ENCODE measurements at places on chromosomes 16 and 17.

DNA sequence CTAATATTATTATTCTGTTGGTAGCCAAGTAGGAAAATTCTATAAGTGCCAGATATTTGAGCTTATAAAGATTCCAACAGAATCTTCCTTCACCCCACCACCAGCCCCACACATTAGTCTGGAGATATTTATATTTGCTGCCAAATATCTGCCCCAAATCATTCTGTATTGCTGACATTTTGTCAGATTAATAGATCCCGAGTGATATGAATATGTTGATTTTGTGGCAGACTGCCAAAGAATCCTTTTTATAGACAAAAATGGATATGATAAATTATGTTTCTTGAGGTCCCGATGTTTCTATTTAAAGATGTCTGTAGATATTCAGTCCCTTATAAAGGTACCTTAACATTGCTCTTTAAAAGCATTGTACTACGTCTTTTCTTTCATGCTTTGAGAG is 162.2 kb upstream of the KCNJ16 start:
- no peak for DNase-seq

- DNase-seq = no peak
Measured at GRCh38 chr16:75065521-75066149, 50.9 kb downstream of the LDHD start.

DNA sequence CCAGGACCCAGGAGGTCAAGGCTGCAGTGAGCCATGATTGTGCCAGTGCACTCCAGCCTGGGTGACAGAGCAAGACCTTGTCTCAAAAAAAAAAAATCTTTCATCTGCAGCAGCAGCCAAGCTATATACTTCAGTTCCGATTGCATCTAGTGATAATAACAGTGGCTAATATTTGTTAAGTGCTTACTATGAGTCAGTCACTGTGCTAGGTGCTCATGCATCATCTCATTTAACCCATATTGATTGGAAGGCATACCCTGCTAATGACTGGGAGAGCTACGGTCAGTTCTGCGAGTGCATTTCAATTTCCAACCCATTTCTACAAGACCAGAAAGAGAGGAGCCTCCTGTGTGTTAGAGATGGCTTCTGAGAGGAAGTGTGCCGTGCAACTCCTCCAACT is 7.7 kb upstream of the TUBG2 start:
- no peak for DNase-seq

- no peak for DNase-seq
Measured at GRCh38 chr16:18788828-18789514, 1.2 kb downstream of the RPS15A start.

DNA sequence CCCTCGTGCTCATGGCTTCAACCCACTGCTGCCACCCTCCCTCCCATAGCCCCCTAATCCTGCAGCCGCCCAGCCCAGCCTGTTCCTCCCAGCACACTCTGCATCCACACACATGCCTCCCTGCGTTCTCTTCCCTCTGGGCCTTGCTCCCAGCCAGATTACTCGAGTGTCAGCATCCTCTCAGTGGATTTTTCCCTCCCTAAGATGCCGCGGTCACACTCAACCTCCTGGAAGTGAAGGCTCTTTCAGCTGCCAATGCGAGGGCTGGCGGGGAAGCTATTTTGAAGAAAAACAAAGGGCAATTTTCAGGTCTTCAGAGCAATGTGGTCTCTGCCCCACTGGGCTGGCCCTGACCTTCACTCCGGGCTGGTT is 23.2 kb upstream of the CACNG5 start:
- no peak for DNase-seq

DNA sequence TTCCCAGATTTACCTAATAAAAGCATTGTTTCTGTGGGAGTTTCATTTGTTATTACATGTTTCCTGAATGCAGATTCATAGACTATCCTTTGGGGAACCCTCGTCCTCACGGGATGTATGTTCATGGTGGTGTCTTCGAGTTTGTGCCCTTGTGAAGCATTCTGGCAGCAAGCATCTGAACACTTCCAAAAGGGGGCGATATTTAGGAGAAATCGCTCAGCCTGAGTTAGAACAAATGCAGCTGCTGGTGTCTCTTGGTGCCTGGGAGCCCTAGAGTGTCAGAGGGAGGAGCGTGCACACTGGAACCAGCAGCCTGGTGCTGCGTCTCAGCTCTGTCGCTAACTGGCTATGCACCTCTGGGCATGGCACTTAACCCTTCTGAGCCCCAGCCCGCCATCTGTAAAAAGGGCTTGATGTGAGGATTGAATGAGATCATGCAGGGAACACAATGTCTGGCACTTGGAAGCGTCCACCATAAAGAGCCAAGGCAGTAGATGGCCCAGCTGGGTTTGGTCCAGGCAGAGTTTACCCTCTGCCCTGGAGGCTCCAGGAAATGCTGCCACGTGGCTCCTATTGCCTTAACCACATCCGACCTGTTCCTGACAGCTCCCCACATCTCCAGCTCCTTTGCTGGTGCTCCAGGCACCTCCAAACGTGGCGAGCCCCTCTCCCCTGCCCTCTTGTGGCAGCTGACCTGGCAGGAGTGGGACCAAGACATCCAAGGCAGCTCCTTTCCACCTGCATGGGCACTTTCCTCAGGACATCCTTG is 25.0 kb upstream of the C16orf78 start:
- no peak for DNase-seq

Data from CD4-positive, alpha-beta T cell treated with Interleukin-6 for 4 hours (primary cell).